ENCODE measurements at places on chromosomes 6 and 20.

DNA sequence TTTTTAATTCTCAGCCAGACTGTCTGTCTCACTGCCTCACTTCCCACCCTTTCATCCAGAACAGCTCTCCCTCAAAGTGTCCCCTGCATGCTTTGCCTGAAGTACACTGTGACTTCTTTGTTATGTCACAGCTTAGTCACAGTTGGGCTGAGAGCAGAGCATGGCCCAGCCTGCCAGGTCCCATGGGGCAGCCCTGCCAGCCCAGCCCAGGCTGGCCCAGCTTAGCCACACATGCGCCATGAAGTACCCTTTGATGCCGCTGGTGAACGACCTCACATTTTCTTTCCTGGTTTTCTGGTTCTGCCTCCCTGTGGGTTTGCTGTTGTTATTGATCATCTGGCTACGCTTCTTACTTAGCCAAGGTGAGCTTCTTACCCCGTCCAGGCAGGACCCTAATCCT lies at the start of gene ADIG:
ADIG (plus strand) TSS at position 185 of the 400 bp plus-strand sequence; CDS start at position 239, 54 bp downstream.
- DNase-seq, result peak; percentile 69

- no peak for DNase-seq
Measured at GRCh38 chr20:59405226-59406200, 105.1 kb downstream of the EDN3 start.

- DNase-seq, result no peak
Measured at GRCh38 chr6:26472549-26473290, 15.0 kb downstream of the BTN2A1 start.

DNA sequence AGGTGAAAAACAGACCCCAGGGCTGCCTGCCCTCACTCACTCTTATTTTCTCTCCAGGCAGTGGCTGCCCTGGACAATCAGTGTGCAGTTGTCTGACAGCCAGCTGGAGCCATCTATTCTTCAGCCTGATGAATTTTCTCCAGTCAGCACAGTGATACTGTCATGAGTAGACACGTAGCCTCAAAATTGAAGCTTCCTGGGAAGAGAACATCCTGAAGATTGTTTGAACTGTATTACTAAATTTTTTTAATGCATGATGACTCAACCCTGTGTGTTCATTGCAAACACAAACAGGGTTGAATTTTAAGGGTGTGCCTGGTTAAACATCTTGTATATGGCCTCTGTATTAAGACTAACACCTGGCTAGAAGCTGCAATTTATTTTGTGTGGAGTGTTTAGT lies 49.8 kb upstream of the STXBP5 start:
- no peak for DNase-seq

DNA sequence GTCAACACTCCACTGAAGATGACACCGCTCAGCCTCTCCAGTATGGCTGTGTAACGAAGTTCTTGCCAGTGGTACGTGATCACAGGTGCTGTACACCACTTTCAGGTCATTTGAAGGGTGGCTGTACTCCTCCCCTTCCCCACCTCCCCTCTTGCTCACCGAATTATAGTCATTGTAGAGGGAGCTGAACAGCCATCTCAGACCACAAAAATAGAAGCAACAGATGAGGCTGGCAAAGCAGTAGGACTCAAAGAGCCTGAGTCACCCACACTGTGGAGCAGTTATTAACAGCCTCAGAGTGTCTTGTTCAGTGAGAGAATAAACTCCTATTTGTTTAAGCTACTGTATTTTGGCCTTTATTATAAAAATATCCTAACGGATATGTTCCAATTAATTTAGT lies 192.5 kb upstream of the MCHR2 start:
- no peak for DNase-seq

GRCh38 chr6:50853939-50854338 lies 35.3 kb downstream of the TFAP2B start:
- peak; percentile 4 for DNase-seq

DNA sequence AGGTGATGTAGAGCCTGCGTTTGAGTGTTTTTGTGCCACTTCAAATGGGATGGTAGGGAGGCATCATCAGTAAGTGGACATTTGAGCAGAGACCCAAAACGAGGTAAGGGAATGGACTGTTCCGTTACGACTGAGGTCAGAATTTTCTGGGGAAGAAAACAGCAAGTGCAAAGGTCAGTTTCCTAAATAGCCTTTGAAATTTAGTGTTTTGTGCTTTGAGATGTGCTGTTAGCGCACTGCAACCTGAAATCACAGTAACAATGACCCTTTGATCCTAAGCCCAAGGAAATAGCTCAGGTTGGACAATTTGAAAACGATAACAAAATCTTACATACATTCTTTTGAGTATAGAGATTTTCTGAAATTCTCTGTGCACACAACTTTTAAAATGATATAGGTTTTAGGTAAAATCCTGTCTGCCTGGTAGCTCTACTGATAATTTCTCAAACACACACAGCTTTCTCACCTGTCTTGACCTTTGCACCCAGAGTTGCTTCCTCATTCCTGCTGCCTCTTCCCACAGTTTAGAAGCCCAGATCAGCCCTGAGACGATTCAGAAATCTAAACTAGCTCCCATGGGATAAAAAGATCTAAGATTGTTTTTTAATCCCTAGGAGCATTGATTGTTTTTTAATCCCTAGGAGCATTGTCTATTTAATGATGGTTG lies 22.1 kb downstream of the DCBLD1 start:
- no peak for DNase-seq

GRCh38 chr6:39964530-39964929 lies 30.3 kb upstream of the MOCS1 start:
- no peak for DNase-seq

DNA sequence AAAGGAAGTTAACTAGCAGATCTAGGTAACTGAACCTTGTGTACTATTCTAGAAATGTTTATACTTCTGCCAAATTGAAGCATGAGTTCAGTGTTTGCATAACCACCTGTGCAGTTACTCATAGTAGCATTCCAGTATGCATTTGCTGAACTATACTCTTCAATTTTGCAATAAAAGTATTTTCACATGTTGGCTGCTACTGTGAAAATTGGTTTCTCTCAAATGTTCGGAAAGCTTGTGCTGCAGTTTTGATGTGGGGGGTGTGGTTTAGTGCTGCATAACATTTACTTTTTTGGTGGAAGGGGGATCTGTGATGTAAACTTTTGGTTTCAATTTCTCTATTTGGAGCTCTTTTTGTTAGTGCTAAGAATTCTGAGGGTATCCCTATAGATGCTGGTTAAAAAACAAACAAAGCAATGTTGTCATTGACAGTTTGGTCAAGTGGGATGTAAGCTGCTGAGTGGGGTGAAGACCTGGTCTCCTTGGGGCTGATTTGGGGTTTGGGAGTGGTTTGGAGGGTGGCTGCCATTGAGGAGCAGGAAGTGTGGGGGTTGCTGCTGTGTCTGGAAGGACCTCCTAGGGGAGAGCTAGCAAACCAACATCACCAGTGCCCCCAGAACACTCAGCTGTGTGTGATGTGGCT lies 87.8 kb downstream of the CARMIL1 start:
- no peak for DNase-seq

- no peak for DNase-seq
Measured at GRCh38 chr6:45495429-45496084, 117.8 kb upstream of the SUPT3H start.
